ENCODE measurements at places on chromosomes 7 and 10.

DNA sequence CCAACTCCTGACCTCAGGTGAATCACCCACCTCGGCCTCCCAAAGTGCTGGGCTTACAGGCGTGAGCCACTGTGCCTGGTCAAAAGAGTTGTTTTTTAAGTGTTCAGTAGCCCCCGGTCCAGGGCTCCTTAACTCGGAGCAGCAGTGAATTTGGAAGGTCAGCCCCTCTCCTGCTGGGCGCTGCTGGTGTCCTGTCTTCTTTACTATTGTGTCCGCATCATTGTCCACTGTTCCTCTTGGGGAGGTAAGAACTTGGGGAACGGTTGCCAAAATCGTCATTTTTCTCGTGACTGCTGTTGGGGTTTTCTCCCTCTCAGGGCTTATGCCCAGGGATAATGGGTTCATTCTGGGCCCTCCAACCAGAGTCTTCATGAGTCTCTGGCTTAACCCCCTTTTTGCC, 46.7 kb downstream of the CAMK1D start:
- no peak for DNase-seq

DNA sequence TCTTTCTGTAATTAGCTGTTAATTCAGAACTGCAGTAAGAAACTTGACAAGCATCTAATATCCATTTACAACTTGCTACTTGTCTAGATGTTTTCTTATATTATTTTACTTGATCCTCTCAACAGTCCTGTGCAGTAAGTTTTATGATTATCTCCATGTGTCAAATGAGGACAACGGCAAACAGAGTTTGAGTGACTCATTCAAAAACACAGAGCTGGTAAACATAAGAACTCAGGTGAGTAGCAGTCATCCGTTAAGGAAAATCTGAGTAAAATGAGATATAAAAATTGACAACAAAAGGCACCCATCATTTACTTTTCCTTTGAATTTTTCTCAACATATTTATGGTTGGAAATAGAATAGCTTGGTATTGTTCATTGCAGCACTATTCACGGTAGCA, 19.0 kb upstream of the TARP start:
- DNase-seq = no peak

DNA sequence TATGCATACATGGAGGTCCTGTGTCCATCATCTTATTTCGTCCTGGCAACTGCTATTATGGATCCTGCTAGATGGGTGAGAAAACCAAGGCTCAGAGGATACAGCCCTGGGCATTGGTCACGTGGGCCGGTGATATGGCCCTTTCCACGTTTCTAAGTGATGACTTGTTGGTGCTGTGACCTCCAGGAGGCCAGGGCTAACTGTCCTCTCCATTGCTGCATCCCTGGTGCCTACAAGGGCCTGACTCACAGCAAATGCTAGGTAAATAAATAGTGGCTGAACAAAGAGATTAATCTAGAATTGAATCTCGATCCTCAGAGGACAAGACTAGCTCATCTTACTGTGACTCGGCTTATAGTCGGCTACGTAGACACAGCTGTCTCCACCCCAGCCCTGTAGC, 78.6 kb downstream of the FAM53B start:
- no peak for DNase-seq

DNA sequence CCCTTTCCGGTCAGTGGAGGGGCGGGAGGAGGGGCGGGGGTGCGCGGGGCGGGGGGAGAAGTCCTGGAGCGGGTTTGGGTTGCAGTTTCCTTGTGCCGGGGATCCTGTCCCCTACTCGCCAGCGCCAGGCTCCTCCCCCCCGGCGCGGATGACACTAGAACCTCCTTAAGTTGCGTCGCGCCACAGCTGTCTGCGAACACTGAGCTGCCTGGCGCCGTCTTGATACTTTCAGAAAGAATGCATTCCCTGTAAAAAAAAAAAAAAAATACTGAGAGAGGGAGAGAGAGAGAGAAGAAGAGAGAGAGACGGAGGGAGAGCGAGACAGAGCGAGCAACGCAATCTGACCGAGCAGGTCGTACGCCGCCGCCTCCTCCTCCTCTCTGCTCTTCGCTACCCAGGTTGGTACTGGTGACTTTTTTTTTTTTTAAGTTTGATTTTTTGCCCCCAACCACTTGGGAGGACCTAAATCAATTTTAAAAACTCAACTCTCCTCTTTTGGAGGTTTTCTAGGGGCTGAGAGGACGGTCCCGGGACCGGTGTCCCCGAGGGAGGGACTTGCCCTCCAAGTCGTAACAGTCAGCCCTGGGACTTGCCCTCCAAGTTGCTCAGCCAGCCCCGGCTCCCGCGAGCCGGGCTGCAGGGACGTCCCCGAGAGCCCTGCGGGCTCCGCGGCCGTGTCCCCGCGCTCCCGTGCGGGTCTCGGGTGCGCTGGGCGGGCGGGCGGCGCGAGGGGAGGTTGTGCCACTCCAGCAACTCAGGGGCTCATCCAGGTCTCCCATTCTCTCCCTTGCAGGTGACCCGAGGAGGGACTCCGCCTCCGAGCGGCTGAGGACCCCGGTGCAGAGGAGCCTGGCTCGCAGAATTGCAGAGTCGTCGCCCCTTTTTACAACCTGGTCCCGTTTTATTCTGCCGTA, at the start of gene GATA3:
GATA3 (plus strand) TSS at position 195 of the 914 bp plus-strand sequence. CDS start 968 bp downstream, outside the sequence.
- DNase-seq = peak; percentile 45

DNA sequence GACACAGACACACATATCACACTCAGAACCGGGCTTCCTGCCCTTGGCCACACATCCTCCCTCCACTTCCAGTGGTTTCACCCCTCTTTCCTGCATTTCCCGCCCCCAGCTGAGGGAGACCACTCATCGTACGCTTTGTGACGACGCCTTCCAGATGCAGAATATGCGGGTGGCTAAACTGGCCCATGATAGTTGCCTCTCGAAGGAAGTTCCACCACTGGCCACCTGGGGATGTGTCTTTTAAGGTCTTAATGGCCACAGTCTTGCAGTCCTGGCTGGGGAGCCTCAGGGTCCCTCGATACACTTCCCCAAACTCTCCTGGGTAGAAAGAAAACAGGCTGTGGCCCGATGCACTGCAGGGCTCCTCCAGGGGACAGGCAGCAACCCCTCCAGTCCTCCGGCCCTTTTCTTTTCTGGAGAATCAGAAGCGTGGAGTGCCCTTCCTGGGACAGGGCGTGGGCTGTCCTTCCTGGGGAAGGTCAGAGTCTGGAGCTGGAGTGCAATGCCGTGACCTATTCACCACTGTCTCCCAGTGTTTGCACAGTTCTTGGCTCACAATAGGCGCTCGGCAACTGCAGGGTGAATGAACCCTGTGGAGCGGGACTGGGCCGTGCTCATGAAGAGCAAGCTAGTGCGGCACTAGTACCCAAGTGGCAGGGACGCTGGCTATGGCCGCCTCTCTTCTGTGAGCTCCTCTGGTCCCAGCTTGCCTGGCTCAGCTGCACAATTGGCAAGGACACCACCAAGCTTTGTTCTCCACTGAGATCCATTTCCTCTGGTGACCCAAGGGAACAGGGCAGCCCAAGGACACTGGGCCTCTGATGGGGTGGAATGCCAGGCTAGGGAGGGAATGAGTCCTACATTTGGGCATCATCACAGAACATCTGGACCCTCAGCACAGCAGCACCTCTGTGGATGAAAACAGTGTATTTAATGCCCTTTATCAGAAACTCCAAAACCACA, 13.2 kb downstream of the EPHA1 start:
- DNase-seq = peak; percentile 33

DNA sequence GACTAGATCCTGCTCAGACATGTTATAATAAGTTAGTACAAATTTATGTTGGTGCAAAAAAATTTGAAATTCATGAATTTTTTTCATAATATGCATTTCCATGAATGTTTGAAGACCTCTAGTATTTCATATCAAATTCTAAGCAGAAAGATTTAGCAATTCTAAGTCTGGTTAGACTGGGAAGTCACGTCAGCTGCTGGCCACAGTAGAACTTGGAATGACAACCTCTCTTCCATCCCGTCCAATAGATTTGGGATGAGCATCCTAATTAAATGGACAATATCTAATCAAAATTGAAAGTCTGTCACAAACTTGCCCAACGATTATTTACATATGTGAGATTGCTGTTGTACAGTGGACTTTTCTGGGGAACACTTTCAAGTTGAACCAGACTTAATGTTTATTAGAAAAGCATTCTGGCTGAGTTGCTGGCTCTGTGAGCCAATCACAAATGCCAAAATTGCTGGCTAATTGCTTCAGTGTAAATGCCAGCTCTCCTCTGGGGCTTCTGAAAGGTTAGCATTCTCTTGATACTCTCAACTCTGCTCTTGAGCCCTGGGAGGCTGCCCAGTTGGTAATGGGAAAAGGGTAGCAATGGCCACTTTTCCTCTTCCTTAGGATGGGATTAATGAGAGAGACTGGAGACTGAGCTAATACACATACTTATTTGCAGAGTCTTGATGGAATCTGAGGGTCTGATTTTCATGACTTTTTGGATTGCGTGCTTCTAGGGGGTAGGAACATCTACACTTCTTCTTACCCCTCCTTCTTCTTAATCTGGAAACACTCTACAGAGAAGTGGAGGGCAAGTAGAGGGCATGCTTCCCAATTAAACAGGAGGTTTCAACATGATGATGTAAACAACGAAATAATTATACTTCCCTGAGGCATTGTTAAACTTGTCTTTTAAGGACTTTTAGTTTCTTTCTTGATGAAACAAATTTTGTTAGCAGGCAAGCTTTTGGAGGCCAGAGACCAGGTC, 253.5 kb downstream of the BAMBI start:
- no peak for DNase-seq

GRCh38 chr10:130177250-130177649, 41.1 kb downstream of the GLRX3 start:
- no peak for DNase-seq

DNA sequence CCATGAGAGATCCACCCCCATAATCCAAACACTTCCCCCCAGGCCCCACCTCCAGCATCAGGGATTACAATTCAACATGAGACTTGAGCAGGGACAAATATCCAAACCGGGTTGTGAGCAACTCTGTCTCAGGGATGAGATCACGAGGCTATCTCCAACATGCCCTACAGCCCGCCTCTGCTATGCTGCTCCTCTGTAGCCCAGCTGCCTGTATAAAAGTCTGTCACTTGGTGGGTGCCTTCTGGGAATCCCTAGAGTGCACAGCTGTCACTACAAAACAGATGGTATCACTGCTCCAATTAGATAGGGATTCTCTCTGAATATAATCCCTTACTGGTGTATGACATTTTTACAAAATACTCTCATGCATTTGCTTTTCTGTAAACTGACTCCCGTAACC, 114.9 kb upstream of the NANOS1 start:
- no peak for DNase-seq

GRCh38 chr10:24425151-24425550, 216.2 kb downstream of the KIAA1217 start:
- DNase-seq = no peak

DNA sequence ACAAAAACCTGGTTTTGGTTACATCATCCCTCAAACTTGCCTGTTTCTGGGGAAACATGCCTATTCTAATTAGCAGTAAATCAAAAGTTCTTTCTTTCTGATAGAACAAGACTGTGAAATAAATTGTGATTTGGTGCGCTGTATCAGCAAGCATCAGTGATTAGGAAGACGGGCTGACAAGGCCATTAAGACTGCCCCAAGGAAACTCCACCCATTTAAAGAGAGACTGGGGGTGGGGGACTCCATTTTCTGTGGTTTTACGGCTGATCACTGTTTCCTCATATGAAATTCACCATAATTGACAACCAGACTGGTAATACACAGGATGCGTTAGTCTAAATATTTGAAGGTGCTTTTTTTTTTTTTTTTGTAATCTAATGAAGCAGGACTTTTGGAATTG, 68.7 kb downstream of the MBL2 start:
- no peak for DNase-seq

- no peak for DNase-seq
Observed at GRCh38 chr7:54827734-54828133, 68.7 kb upstream of the SEC61G start.

DNA sequence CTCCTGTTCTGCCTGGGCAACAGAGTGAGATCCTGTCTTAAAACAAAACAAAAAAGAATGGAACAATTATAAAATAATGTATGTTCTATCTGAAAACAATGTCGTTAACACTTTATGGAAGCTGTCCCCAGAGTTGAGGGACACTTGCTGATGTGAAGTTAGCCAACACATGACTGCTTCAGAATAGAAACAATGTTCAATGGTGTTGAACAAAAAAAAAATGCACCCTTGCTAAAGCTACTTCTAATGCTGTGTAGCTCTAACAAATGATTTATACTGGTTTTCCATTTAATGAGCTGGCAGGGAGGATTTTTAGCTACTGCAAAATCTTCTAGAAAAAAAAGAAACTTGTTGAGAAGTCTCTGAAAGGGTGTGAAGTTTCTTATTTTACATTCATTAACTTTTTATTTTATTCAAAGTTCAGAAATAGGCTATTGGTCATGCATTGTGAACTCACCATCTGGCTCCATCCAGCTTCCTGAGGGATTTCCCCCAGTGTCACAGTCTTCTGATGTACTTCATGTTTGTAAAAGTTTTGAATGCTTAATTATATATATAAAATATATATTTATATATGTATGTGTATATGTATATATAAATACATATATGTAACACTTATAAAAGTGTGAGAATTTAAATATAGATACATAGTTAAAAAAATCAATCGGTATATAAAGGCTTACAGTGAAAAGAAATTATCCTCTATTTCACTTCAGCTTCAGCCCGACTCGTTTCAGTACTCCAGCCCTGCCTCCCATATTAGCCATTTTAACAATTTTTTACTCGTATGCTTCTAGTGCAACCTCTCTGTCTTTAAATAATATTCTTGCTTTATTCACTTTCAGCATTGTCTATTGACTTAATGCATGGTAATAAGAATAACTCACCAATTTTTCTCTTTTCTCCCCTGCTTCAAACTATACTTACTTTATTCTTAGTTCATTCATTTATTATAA, 35.0 kb downstream of the HDAC9 start:
- DNase-seq = no peak

DNA sequence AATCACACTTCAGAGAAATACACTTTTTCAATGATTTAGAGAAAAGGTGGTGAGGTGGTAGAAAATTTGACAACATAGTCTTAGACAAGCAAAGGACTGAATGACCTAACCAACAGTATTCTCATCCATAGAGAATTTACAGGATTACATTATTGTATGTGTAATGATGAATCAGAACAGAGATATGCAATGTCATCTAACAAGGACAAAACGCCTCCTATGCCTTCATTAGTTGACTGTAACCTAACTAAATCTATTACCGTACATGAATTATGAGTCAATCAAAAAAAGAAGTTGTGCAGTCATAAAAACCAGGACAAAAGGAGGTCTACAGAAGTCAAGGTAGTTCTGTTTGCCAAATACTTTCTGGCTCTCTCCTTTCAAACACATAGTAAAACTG, 66.5 kb downstream of the RAB11FIP2 start:
- no peak for DNase-seq

GRCh38 chr7:85102813-85103350, 84.0 kb downstream of the SEMA3D start:
- DNase-seq = no peak

- no peak for DNase-seq
Observed at GRCh38 chr7:20793248-20793647, 6.6 kb upstream of the SP8 start.

- DNase-seq = peak; percentile 15
Observed at GRCh38 chr7:93551063-93551895, 23.2 kb downstream of the CALCR start.

- no peak for DNase-seq
Observed at GRCh38 chr10:84762754-84763394, 434.5 kb downstream of the CCSER2 start.

Data from AML-193 (cell line).